Fibroblast of villous mesenchyme (primary cell): ENCODE measurements at places on chromosomes 4 and X. TPM values are rescaled to one million over a fixed set of nuclear protein-coding genes. Genes with fewer than 3 reads are reported as not detected.

The CENPVL1 gene
- total RNA-seq = not detected in 2 replicates

DNA sequence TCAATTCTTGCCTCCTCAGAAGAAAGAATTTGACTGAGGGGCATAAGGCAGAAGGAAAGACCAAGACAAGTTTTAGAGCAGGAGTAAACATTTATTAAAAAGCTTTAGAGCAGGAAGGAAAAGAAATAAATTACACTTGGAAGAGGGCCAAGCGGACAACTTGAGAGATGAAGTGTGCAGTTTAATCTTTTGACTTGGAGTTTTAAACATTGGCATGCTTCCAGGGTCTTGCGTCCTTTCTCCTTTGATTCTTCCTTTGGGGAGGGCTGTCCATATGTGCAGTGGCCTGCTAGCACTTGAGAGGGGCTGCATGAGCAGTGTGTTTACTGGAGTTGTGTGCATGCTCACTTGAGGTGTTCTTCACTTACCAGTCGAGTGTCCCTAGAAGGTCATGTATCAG lies 275.8 kb upstream of the IL1RAPL1 start:
- no peak for DNase-seq

GRCh38 chrX:120299928-120300327 lies 11.3 kb downstream of the TMEM255A start:
- DNase-seq = no peak

The FAM184B gene
- under 0.01 TPM in 1 of 2 replicates, not detected in the other for total RNA-seq

DNA sequence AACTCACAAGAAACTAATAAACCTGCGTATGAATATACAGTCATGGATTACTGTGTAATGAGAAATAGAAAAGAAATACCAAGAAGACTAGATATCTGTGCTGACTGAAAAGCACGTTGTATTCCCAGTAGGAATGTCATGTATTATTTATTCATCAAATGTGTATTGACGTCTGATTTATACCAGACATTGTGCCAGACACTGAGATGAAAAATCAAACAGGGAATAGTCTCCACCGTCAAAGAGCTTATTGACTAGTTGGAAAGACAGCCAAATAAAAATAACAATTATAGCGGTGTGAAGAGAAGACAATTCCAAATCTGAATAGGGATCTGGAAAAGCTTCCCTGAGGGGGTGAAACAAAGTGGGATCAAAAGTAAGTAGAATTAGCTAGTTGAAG lies 687.6 kb downstream of the C4orf33 start:
- no peak for DNase-seq

- DNase-seq = no peak
These were observed 1491.2 kb downstream of the STIM2 start for GRCh38 chr4:28351826-28352225.

DNA sequence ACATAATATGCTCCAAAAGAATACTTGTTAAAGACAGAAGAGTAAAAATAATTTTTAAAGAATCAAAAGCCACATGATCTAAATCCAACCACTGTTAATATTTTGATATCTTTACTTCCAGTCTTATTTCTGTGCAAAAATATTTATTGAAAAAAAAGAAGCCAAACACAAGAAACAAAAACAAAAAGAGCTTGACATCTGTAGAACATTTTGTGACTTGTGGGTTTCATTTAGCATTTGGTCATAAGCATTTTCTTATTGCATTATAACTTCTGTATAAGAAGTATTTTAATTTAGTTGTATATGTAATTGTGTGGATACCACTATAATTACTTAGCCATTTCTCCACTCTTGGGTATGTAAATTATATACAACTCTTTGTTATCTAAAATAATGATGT lies 63.1 kb downstream of the DIPK2B start:
- DNase-seq = no peak

The TIGD4 gene
- under 0.01 TPM in 2 replicates for total RNA-seq

The FABP2 gene
- not detected in 2 replicates for total RNA-seq

- no peak for DNase-seq
These were observed 26.1 kb upstream of the TMEM154 start for GRCh38 chr4:152705903-152706302.

The TLR3 gene
- 0.43 and 0.97 TPM in 2 replicates for total RNA-seq

The TMEM156 gene
- total RNA-seq = under 0.01 TPM in 1 of 2 replicates, not detected in the other

The ATRX gene
- 77.0 and 92.8 TPM in 2 replicates for total RNA-seq

DNA sequence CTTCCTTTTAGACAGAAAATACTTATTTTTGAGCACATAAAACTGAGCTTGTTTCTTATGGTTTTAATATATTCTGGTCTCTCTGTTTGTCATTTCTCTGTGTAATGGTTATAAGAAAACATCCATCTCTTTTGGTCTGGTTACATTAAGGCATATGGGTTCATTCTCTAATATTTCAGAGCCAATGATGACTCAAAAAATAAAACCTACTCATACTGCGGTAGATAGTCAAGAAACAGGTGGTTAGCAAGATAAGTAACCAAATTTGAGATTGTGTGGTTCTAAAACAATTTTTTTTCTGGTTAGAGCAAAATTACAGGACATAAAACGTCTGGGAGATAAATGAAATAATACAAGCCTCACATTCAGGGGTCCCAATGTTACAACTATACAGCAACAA lies 654.5 kb downstream of the STIM2 start:
- DNase-seq = no peak

DNA sequence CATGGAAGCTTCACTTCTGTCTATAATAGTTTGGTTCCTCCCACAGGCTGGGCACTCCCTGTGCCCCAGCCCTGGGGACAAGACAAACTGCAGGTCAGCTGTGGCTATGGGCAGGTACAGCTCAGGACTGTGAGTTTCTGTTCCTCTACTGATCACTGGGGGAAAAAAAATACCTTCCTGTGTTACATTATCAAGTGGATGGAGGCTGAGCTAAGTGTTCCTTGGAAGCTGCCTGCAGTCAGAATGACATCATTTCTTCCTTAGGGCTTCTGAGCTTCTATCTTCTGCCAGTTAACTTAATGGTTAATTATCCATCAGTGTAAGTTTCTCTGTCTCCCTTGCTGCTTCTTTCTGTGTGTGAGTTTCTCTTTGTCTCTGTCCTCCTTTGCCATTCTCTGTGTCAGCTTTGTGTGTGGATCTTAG lies 4.6 kb downstream of the RAB33A start:
- no peak for DNase-seq

GRCh38 chr4:73922766-73923630 lies 53.8 kb downstream of the CXCL1 start:
- DNase-seq = peak; percentile 65

- no peak for DNase-seq
These were observed 18.5 kb downstream of the TENM3 start for GRCh38 chr4:182261651-182262223.

GRCh38 chr4:185062606-185063005 lies 44.3 kb downstream of the HELT start:
- DNase-seq = no peak

The EDA gene
- under 0.01 TPM in 1 of 2 replicates, not detected in the other for total RNA-seq

The ERCC6L gene
- 2.3 and 5.6 TPM in 2 replicates for total RNA-seq

- DNase-seq = no peak
These were observed 74.6 kb downstream of the CC2D2A start for GRCh38 chr4:15544248-15544729.

DNA sequence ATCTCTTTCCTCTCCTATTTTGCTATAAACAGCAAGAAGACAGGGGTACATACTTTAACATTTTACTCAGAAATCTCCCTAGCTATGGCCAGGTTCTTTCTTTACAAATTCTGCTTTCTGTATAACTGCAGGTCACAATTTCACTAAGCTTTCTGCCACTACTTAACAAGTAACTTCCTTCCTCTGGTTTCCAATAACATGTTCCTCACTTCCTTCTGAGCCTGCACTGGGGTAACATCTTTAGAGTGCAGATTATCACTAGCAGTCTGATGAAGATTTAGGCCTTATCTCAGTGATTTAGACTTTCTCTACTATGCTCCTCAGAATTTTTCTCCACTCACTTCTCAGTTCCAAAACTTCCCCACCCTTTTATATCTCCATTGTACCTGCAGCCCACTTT lies 1930.5 kb upstream of the AGA start:
- no peak for DNase-seq

The RS1 gene
- total RNA-seq = not detected in 2 replicates

DNA sequence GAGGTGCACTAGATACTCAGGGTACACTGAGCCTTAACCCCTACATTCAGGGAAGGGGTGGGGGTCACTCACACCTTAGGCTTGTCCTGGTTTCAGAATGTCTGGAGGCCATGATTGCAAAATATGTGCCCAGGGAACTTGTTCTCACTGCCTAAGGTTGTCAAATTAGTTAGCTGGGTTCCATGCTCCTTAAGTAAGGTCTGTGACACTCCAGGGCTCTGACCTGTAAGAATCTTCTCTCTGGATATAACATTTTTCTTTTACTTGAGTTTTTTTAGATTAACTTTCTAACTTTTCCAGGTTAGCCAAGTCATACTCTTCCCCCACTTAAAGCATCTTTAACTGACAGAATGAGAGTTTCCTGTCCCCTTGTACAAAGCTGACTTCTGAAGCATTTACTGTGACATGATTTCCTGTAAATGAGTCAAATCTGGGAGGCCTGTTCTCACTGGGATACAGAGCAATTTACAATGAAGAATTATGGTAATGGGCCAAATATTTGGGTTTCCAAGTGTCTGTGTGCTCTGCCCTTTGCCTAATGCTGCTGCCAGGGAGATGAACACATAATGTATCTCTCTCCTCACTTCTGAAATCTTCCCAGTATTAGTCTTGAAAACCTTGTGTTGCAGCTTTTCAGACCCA lies 101.7 kb downstream of the GATB start:
- peak; percentile 44 for DNase-seq

The TXLNG gene
- total RNA-seq = 8.1 and 13.8 TPM in 2 replicates

DNA sequence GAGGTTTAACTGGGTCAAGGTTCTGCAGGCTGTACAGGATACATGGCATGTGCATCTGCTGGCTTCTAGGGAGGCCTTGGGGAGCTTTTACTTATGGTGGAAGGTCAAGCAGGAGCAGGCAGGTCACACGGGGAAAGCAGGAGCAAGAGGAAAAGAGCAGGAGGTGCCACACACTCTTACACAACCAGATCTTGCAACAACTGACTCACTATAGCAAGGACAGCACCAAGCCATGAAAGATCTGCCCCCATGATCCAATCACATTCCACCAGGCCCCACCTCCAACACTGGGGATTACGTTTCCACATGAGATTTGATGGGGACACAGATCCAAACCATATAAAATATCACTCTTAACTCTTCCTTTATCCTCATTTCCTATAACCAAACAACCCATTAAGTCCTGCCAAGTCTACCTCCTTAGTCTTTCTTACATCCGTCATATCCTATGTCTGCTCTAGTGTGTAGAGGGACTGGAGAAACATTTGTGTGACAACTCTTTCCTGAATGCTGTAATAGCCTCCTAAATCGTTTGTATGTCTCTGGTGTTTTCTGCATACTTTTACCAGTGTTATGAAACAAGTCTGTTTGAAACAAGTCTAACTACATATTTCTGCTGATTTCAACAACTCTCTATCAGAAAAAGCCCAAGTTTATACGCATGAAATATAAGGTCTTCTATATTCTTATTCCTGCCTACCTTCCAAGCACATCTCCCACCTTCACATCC lies 8.3 kb upstream of the RAP2C start:
- DNase-seq = peak; percentile 54

GRCh38 chr4:22556495-22556894 lies 40.6 kb upstream of the ADGRA3 start:
- no peak for DNase-seq

DNA sequence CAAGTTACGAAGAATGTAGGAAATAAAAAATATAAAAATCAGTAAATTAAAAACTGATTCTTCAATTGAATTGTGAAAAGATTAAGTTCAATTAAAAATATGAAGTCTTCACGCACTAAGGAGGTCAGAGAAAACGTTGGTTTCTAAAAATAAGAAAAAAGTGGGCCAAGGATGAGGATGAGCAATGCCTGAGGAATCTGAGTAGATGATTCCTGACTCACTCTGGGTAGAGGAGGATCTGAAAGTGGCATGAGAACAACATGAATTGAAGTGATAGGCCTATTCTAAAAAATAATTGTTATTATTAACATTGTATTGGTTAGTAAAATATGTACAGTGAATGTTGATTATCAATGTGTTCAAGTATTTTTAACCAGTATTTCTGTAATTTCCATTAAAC lies 444.2 kb downstream of the GRIA2 start:
- peak; percentile 17 for DNase-seq

DNA sequence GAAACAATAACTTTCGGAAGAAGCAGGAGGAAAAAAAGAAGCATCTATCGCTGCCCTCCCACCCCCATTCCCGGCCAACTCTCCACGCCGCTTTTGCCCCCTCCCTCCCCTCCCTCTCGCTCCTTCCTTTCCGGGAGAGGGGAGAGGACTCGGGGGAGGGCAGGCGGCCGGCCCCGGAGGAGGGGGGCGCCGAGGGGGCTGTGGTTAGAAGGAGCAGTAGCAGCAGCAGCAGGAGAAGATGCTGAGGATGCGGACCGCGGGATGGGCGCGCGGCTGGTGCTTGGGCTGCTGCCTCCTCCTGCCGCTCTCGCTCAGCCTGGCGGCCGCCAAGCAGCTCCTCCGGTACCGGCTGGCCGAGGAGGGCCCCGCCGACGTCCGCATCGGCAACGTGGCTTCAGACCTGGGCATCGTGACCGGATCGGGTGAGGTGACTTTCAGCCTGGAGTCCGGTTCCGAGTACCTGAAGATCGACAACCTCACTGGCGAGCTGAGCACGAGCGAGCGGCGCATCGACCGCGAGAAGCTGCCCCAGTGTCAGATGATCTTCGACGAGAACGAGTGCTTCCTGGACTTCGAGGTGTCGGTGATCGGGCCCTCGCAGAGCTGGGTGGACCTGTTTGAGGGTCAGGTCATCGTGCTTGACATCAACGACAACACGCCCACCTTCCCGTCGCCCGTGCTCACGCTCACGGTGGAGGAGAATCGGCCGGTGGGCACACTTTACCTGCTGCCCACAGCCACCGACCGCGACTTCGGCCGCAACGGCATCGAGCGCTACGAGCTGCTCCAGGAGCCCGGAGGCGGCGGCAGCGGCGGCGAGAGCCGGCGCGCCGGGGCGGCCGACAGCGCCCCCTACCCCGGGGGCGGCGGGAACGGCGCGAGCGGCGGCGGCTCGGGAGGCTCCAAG lies 1.3 kb downstream of the PCDH7 start:
- DNase-seq = peak; percentile 29

GRCh38 chrX:72270316-72270866 lies 6.7 kb downstream of the RPS4X start:
- no peak for DNase-seq
